ENCODE measurements at places on chromosomes 4 and X. TPM values are rescaled to one million over a fixed set of nuclear protein-coding genes. Genes with fewer than 3 reads are reported as not detected.

The RPS6KA6 gene
- total RNA-seq, result 8.5 TPM

The GAB3 gene
- under 0.01 TPM for total RNA-seq

The CAPN6 gene
- total RNA-seq, result under 0.01 TPM

The SERPINA7 gene
- total RNA-seq, result not detected

The PAGE2 gene
- not detected for total RNA-seq

The CCSER1 gene
- total RNA-seq, result 9.6 TPM

The NXF2 gene
- total RNA-seq, result not detected

The TMEM131L gene
- total RNA-seq, result 6.5 TPM

The TKTL1 gene
- total RNA-seq, result not detected

The GPM6B gene
- 0.36 TPM for total RNA-seq

The KLHL2 gene
- 56.0 TPM for total RNA-seq

The TMPRSS11F gene
- total RNA-seq, result 8.7 TPM

The TBX22 gene
- total RNA-seq, result not detected

The CFP gene
- total RNA-seq, result under 0.01 TPM

The SRPK3 gene
- total RNA-seq, result under 0.01 TPM

The ALAS2 gene
- total RNA-seq, result not detected

The FAM184B gene
- not detected for total RNA-seq

The CCDC160 gene
- total RNA-seq, result not detected

The MAGEC3 gene
- total RNA-seq, result not detected

The MORF4L2 gene
- total RNA-seq, result 272 TPM

The EPGN gene
- 116 TPM for total RNA-seq

The DCAF4L1 gene
- 0.36 TPM for total RNA-seq

The RPL34 gene
- 545 TPM for total RNA-seq

The CSAG2 gene
- total RNA-seq, result not detected

The SUPT20HL1 gene
- not detected for total RNA-seq

The DRP2 gene
- total RNA-seq, result under 0.01 TPM

The STX18 gene
- 20.0 TPM for total RNA-seq

The CACNA1F gene
- total RNA-seq, result 0.07 TPM

The CT45A10 gene
- total RNA-seq, result not detected

The CLDN22 gene
- not detected for total RNA-seq
